AG10803 (cell line): ENCODE measurements at places on chromosomes 12 and 14.

GRCh38 chr12:45205165-45205825 is 10.6 kb upstream of the ANO6 start:
- no peak for DNase-seq

DNA sequence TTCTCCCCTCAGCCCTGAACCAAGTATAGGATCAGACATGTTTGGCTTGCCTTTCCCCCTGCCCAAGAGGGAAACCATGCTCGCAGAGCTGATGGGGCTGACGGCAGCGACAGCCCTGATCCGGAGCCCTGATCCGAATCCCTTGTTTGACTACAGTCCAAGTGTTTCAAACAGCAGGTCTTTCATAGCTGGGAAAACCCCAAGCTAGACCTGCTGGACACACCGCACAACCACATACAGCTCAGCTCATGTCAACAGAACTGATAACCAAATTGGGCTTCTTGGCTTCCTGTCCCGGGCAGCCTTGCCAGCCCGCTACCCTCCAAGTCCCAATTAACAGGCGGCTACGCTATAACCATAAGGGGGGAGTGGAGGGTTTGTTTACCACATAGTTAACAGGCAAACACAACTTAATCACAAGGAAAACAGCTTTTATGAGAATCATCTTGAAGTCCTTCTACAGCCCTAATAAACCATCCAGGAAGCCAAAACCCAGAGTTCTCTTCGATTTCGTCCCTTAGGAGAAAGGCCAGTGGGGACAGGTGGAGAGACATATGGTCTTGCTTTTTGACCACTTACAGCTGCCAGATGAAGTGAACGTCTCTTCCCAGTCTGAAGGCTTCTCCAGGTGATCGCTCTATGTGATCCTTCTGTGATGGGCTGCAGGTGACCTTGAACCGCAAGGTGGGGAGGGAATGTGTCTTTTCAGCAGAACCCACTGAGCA is 64.5 kb upstream of the MANSC4 start:
- DNase-seq, result no peak

GRCh38 chr14:97369901-97370300 is 572.7 kb downstream of the VRK1 start:
- no peak for DNase-seq

DNA sequence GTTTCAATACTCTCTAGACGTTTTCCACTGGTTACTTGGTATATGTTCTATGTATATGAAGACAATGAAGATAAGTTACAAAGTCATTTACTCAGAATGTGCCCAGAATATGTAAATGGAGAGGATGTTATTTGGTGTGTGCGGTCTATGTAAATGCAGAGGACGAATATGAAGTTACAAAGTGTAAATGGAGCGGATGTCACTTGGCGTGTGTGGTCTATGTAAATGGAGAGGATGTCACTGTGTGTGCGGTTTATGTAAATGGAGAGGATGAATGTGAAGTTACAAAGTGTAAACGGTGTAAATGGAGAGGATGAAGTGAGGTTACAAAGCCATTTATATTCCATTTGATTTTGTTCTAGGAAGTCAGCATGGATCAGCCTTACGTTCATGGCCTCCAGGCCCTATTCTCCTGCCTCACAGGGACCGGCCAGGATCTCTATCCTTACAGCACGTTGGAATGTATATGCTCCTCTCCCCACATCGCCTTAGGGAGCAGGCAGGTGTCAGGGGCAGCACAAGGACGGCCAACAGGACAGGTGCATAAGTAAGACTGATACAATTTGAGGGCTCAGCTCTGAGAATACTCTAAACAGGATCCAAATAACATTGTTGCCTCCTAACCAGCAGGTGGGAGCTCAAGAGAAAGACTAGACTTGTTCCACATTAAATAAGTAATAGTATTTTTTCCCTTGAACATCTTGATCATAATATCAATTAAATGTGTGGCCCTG is 42.4 kb downstream of the GLRX5 start:
- DNase-seq, result no peak

- no peak for DNase-seq
Observed at GRCh38 chr14:50095895-50096294, 20.5 kb downstream of the VCPKMT start.

DNA sequence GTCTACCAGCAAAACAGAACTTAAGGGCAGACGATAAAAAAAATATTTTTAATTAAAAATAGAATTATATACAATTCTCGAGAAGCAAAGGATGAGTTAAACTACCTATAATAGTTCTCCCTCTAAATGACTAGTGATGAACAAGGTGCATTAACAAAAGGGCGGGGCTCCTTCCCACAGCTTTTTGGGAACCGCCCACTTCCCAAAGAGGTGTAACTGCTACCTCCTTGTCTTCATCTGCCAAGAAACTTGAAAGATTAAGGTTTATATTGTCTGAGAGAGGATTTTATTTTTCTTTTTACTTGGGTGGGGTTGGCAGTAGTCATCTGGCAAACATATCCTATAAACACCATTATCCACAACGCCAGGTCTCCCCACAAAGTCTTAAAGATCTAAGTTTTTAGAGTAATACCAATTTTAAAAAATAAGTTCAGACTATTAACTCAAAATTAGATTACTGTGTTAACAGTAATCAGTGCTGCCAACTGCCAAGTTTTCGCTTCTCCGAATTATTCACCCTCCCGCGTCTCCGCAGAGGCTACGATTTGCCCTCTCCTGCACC is 938 bp downstream of the RALGAPA1 start:
- DNase-seq, result no peak

GRCh38 chr12:41419131-41419893 is 231.2 kb downstream of the PDZRN4 start:
- DNase-seq, result no peak

- DNase-seq, result peak; percentile 49
Observed at GRCh38 chr12:25976289-25976688, 17.8 kb downstream of the RASSF8 start.

DNA sequence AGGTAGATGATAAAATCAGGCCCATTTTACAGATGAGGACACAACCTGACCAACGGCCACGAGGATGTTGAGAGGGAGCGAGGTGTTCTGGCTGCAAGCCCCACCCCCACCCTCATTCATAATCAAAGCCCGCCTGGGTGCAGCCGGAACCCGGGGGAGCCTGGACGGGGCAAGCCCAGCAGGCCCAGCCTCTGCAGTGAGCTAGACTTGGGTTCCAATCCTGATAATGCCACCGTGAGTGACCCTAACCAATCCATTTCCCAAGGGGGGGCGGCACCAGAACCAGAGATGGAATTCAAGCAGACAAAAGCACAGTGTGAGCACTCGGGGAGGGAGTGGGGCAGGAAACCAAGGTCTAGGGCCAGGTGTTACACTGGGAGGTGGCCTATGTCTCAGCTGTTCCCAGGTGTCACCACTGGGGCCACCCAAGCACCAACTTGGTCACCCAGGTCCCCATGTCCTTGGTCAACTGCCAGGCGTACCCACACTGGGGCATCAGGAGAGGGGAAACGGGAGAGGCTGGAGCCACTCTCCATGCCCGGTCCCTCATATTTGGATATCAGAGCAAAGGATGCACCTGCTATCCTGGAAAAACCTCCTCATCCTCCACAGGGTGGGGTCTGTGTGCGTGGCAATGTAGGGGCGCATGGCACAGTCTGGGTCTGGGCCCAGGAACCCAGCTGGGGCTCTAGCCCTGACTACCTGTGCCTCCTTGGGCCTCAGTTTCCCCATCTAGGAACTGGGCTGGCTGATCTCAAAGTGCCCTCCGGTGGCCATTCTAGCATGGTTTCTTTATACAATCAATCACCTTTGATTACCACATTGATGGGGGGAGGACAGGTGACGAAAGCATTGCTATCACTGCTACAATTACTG is 58.4 kb downstream of the FAM222A start:
- DNase-seq, result no peak

DNA sequence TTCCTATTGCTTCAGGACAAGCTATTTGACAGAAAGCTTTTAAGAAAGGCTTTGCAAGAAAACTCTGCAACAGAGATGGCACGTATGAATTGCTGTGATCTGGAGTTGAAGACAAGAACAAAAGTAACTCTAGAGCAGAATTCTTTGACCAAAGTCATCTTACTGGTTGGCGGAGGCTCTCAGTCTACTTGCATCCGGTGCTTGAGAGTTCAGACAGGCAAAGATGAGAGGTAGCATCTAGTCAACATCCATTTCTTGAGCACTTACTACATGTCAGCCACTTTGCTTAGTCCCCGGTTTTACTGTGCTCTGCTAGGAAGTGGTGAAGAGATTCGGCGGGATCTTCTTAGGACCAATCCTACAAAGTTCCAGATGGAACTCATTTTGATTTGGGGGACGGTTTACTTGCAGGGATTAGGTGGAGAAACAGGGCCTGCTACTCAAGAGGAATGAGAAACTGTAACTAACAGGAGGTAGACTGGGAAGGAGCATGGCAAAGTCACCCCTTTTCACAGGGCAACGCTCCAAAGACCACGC is 404 bp upstream of the CCDC91 start:
- DNase-seq, result no peak

- DNase-seq, result no peak
Observed at GRCh38 chr14:76464856-76465255, 88.9 kb downstream of the ESRRB start.

DNA sequence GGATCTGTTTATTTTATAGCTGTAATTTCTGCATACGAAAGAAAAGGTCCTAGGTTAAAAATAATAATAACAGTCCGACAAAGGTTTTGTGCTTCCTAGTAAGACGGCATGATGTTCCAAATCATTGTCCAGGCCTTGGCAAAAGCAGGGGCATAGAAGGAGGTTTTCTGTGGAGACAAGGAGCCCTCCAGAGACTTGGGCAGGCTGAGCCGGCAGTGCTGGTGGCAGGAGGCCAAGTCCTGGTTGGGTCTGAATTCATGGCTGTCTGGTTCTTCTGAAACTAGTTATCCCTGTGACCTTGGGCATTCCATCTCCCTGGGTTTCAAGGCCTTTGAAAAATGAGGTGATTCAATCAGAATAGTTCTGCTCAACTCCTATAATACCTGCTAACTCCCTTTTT is 44.0 kb downstream of the KCNK13 start:
- DNase-seq, result no peak

DNA sequence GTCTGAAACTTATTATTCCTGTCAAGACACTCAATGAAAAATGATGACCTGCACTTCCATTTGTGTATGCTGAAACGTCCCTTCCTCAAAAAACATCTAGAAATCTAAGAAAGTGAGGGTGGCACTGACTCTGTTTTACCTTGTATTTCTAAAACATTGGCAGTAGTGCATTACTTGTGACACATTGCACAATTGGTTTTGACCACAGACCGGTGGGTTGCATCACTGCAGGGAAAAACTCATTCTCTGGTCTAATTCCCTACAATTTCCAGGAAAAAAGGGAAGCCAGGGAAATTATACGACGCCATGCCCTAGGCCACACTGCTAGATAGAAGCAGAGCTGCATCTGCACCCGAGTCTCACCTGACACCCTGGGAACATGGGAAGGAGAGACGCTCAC is 156.7 kb downstream of the NTF3 start:
- peak; percentile 79 for DNase-seq

GRCh38 chr14:65926504-65926903 is 514.0 kb downstream of the FUT8 start:
- DNase-seq, result no peak

DNA sequence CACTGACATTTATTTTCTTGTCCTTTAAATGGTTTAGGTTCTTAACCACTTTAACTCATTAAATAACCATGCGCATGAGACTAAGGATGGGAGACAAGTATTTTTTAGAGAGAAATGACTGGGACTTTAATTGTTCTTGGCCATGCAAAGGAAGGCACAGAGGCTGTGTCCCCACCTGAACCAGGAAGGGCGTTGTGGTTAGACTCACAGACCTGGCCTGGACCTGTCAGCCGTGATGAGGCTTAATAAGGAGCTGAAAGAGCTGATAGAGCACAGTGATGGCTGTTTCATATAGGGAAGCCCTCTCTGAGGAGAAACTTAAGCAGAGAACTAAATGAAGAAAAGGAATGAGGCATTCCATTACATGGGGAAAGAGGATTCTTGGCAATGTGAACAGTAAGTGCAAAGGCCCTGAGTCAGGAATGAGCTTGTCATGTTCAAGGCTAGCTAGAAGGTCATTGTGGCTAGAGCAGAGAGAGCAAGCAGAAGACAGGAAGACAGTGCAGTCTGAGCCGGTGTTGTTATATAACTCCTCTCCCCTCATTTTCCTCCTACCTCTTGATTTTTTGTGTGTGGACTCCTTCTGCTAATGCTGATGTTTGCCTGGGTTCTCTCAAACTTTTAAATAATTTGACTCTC is 74.4 kb upstream of the ANO4 start:
- DNase-seq, result peak; percentile 53

- peak; percentile 13 for DNase-seq
Observed at GRCh38 chr12:85784096-85784720, 52.0 kb downstream of the RASSF9 start.

DNA sequence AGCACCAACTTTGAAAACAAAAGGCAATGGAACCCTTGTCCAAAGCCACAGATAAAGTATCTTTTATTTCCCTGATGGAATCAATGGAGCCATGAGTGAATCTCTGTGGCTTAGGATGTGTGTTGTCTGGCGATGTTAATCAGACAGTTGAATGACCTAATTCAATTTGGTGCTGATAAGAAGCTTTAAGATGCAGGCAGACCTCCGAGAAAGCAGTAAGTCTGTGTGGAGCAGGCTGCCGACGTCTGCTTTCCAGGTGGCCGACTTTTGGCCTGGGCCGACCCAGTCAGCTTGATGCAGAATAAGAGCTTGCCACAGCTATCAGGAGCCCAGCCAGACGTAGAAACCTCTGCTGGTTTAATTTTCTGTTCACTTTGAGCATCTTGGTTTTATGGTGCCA is 21.1 kb upstream of the TMEM132C start:
- no peak for DNase-seq

DNA sequence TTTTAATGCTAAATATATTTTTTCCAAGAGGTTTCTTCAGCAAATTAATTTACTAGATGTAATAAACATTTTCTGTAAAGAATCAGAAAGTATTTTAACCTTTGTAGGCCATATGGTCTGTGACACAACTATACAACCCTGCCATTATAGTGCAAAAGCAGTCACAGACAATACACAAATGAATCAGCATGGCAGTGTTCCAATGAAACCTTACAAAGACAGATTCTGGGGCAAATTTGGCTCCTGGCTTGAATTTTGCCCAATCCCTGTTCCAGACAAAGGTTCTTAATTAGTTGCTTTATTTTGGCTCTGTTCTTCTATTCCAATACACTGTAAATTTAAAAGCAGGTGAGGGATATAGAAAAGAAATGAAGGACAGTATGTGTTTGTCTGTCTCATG is 352.5 kb downstream of the C12orf50 start:
- no peak for DNase-seq

GRCh38 chr12:24574538-24574937 is 374.4 kb downstream of the BCAT1 start:
- no peak for DNase-seq

DNA sequence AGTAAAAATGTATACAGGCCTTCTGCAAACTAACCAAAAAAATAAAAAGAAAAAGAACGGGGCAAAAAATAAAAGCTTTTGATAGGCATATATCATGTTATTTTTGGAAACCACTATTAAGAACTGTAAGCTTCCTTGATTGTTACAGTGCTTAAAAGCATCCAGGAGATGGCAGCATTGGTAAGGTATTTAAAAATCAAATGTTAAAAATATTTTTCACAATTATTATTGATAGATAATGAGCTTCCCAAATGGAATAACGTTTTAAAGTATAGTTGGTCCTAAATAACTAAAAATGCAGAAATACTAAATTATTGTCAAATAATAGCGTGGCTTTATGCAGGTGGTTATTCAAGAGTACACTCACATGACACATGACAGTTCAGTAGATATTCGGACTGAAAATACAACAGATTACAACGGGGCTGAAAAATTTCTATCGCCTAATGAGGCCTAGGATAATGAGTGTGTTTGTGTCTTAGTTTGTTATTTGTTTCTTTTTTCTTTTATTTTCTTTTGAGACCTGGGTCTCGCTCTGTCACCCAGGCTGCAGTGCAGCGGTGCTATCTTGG is 127.2 kb upstream of the ATF7IP start:
- DNase-seq, result peak; percentile 44
